Activated T-cell treated with anti-CD3 and anti-CD28 coated beads, Interleukin-2, amount 50 U/mL, for 1 hour (primary cell): ENCODE measurements at places on chromosomes 7 and 10.

GRCh38 chr10:71188201-71188600 lies 24.2 kb upstream of the UNC5B start:
- no peak for DNase-seq

- no peak for DNase-seq
Measured at GRCh38 chr10:52082307-52082706, 231.8 kb upstream of the DKK1 start.

DNA sequence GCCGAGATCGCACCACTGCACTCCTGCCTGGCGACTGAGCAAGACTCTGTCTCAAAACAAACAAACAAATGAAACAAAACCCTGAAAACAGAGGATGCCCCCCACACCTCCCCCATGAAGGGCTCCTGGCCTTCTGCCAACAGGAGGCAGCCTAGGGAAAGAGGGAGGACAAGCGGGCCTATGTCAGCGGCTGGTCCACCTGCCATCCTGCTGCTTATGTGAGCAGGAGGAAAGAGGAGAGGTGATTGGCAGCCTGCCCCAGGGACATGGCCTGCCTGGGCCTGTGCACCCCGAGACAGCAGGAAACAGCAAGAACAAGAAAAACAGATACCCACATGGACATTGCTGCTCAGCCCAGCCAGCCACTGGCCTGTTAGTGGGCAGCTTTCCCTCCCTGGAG lies 9.1 kb upstream of the ZNF316 start:
- DNase-seq, result no peak

DNA sequence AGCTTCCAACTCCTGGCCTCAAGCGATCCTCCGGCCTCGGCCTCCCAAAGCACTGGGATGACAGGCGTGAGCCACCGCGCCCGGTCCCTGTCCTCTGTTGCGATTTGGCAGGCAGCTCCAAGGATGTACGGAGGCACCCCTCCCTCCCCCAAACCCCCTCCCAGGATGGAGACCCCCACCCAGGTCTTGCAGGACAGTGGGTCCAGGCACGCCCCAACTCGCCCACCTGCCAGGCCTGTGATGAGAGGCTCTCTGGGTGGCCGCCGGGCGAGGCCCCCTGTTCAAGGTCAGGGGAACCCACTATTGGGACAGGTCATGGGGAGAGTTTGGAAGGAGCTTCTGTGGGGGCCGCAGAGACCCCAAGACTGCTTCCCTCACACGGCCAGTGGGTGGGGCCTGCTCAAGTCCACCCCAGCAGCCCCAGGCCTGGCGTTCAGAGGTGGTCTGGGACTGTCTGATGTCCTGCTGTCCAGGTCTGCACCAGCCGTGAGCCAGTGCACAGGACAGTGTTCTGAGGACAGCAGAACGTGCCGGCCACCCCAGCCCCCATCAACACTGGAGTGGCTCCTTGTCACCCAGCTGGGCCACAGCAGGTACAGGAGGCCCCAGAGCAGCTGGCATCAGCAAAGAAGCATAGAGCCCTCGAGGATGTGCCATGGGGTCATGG lies 2.5 kb downstream of the ADAP1 start:
- no peak for DNase-seq

DNA sequence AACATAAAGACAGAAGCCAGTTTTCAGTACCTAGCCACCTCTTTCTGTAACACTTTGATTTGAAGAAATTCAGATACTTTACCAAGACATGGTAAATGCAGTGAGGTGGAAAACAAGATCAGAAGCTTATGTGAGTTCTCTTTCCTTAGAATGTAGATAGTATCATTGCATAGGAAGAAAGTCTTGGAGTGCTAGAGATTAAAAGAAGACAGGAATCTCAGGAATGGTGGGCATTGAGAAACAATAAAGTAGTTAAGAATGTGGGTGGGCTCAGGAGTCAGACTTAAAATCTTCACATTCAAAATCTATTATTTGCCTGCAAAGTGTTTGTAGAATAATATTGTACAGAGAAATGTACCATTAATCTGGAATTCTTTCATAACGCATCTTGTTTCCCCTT lies 58.9 kb downstream of the POLL start:
- DNase-seq, result no peak

- DNase-seq, result no peak
Measured at GRCh38 chr10:128095027-128095752, 31.0 kb downstream of the MKI67 start.

GRCh38 chr10:62937674-62938073 lies 121.5 kb upstream of the EGR2 start:
- no peak for DNase-seq

DNA sequence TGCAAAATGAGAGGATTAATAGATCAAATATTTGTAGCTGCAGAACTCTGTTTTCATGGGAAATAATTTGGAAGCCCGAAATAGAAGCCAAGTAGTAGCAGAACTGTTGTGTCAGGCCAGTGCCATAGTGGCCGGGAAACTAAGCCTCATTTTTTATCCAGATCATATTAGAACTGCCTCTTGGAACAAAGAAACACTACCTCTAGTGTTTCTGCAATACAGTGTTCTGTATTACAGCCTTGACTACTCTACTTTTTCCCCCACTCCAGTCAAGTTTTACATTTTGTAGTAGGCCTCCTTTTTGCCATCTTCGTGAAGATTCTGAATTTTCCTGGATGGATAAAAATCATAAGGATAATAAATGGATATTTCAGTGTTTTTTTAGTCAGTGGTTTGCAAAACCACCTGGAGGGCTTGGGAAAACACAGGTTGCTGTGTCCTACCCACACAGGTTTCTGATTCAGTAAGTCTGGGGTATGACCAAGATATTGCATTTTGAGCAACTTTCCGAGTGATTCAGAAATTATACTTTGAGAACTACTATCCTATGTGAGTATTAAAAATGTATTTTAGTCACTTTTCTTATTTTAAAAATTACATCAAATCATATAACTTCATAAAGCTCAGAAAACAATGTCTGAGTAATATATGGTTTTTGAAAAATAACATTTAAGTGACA lies 326.2 kb upstream of the KAT6B start:
- DNase-seq, result no peak
